ENCODE measurements at places on chromosomes 16 and 17.

GRCh38 chr17:57328109-57328882, 72.0 kb downstream of the MSI2 start:
- no peak for DNase-seq

GRCh38 chr17:77768248-77768852, 190.2 kb upstream of the TNRC6C start:
- DNase-seq = no peak

DNA sequence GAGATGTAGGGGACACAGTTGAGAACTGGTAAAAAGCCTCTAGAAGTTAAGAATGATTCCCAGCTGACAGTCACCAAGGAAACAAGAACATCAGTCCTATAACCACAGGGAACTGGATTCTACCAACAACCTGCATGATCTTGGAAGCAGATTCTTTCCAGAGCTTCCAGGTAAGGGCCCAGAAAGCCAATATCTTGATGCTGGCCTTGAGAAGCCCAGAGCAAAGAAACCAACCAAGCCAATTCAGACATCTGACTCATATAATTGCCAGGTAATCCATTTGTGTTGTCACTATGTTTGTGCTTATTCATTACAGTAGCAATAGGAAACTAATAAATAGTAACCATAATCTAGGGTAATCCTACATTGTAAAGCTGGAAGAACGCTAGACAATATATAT, 81.6 kb downstream of the CACNG1 start:
- no peak for DNase-seq

- no peak for DNase-seq
Observed at GRCh38 chr16:72085002-72085401, 8.4 kb downstream of the TXNL4B start.

DNA sequence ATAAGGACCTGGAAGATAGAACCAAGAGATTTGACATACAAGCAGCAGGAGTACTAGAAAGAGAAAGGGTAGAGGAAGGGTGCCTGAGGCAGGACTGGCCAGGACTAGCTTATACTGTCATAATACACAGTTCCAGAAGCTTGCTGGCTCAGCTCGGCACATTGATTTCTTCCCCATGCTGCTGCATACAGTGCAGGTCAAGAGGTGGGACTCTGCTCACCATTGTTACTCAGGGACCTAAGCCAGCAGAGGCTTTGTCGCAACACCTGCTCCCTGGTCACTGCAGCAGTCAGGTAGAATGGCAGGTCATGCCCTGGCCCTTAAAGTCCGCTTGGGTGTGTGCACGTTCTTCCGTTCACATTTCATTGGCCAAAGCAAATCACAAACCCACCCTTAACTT, 32.8 kb downstream of the LDHD start:
- no peak for DNase-seq

GRCh38 chr17:1767358-1767757, 5.5 kb downstream of the SERPINF1 start:
- no peak for DNase-seq

DNA sequence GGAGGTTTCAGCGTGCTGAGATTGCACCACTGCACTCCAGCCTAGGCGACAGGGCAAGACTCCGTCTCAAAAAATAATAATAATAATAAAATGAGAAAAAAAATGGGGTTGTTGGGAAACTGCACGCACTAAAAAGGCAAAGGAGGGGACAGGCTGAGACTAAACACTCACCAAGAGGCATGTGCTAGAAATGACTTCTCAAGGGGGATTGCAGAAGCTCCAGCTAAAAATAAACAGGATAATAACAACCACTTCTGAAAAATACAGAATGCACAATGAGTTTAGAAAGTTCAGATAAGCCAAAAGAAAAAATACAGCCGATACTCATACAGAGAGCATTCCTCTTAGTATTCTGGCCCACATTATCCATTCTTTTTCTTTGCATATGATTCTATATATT, 15.1 kb upstream of the TIMP2 start:
- DNase-seq = no peak

DNA sequence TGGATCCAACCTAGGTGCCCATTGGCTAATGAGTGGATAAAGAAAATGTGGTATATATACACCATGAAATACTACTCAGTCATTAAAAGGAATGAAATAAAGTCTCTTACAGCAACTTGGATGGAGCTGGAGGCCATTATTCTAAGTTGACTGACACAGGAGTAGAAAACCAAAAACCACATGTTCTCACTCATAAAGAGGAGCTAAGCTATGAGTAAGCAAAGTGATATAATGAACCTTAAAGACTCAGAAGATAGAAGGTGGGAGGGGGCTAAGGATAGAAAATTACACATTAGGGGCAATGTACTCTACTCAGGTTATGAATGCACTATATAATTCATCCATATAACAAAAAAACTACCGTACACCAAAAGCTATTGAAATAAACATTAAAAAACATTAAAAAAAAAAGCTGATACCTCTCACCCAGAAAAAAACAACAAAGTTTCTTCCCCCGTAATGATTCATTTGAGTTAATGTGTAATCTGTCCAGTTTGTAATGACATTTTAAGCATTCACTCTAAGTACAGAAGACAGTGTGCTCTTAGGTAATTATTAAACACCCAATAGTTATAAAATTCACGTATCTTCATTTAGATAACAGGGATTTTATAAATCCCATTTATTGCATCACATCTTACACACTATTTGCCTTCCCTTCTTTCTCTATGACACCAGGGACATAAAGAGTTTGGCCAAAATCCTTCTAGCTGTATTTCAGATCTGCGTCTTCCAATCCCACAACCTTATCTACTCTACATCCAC, 941.5 kb downstream of the CDH11 start:
- no peak for DNase-seq

DNA sequence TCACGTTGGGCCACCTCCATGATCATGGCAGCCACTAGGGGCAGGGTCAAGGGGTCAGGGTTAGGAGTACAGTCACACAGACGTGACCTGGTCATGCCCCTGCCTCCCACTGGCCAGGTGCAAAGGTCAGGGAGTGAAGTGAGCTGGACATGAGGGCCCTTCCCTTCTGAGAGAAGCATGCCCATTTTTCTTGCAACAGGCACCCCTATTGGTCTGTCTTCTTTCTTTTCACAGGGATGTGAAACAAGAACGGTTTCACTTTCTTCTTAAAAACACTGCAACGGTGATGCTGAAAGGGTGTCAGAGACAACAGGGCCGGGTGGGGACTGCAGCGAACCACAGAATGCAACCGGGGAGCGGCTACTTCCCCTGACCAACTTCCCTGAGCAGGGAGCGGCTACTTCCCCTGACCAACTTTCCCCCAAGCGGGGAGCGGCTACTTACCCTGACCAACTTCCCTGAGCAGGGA, 52.1 kb upstream of the DOC2B start:
- no peak for DNase-seq

DNA sequence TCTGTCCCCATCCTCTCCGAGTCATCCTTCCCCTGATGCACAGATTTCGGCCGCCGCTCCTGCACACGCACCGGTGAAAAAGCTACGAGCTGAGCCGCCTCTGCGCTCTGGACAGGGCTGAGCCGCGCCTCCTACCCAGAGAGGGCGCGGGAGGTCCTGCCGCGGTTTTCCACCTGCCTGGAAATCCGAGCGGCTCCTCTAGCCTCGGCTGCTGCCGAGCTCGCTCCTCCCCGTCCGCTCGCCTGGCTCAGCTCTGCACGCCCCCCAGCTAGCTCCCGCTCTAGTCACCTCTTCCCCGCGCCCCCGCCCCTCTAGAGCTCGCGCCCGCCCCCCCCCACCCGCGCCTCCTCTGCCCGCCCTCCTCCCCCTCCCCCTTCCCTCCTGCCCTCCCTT, 198 bp upstream of the SHISA9 start:
- no peak for DNase-seq

DNA sequence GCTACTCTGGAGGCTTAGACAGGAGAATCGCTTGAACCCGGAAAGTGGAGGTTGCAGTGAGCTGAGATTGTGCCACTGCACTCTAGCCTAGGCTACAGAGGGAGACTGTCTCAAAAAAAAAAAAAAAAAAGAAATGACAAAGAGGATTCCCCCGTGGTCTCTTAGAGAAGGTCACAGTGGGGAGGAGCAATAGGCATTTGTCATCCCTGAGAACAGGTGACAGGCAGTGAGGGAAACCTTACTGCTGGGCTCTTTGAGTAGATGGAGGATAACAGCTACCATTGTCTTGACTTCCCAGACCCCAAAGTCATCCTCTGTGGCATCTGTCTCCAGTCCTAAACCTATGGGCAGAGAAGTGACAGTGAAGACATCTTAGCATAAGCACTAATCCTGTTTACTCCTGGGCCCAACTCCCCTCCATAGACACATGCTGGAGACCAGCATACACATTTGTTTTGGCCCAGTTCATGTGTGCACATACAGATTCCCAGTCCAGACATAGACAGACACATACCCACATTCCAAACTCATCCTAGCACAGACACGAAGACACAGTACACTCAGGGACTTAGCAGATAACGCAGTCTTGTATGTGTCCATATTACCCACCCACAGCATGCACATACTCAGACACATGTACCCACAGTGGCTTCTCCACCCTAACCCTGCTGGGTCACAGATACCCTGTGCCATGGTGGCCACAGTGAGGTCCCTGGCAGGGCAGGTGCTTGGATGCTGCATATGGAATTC, 2.7 kb downstream of the ESRP2 start:
- DNase-seq = no peak

GRCh38 chr17:39174920-39175694, 9.1 kb upstream of the ARL5C start:
- DNase-seq = peak; percentile 52

GRCh38 chr17:21194703-21195102, 19.3 kb downstream of the TMEM11 start:
- DNase-seq = no peak

DNA sequence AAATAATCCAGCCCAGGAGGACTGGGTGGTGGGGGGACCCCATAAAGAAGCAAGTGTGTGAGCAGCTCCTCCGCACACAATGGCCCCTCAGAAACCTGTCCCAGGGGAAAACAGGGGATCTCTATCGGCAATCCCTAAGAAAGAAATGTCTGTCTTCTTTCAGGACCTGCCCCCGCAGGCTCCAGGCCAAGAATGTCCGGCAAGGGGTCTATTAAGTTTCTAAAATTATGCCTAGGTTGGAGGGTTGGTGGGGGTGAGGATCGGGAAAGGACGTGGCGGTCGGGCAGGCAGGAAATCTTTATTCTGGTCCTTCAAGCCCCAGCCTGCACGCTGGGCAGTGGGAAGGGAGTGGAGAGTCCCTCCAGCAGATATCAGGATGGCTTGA, 23.4 kb upstream of the LITAF start:
- DNase-seq = no peak

- no peak for DNase-seq
Observed at GRCh38 chr17:17691468-17692263, 10.4 kb downstream of the RAI1 start.
